ENCODE measurements at places on chromosomes 2 and 18. TPM values are rescaled to one million over a fixed set of nuclear protein-coding genes. Genes with fewer than 3 reads are reported as not detected.

The SLC1A4 gene
- total RNA-seq: 9.2 TPM

The TEX44 gene
- not detected for total RNA-seq

The PRADC1 gene
- total RNA-seq: 8.6 TPM

The COL3A1 gene
- total RNA-seq: 1.0 TPM

The ACMSD gene
- not detected for total RNA-seq

Data from HCT116 (cell line).